ENCODE measurements at places on chromosomes 6 and 20.

DNA sequence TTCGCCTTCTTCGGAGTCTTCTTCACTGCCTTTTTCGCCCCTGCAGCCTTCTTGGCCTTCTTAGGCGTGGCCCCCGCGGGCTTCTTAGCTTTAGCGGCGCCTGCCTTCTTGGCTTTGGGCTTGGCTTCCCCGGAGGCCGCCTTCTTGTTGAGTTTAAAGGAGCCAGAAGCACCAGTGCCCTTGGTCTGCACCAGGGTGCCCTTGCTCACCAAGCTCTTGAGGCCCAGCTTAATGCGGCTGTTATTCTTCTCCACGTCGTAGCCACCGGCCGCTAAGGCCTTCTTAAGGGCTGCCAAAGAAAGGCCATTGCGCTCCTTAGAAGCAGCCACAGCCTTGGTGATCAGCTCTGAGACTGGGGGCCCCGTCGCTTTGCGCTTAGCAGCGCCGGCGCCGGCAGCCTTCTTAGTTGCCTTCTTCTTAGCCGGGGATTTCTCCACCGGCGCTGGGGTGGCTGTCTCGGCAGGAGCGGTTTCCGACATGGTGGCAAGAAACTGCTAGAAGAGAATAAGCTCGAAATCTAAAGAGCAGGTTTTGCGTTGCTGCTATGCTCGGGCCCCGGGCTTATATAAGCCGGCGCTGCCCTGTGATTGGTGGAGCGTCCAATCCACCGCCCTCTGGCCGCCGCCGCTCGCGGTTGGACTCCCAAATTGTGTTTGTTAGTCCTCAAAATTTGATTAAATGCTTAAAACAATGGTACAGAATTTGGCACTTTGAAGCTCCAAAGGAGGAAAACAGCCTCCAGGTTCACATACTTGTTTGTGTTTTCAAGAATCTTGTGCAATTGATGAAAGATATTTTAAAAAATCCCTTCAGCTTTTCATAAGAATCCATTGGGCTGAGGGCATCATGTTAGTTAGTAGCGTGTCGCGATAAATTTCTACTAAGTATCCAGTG lies 44.9 kb downstream of the OR2B2 start:
- DNase-seq, result peak; percentile 71

DNA sequence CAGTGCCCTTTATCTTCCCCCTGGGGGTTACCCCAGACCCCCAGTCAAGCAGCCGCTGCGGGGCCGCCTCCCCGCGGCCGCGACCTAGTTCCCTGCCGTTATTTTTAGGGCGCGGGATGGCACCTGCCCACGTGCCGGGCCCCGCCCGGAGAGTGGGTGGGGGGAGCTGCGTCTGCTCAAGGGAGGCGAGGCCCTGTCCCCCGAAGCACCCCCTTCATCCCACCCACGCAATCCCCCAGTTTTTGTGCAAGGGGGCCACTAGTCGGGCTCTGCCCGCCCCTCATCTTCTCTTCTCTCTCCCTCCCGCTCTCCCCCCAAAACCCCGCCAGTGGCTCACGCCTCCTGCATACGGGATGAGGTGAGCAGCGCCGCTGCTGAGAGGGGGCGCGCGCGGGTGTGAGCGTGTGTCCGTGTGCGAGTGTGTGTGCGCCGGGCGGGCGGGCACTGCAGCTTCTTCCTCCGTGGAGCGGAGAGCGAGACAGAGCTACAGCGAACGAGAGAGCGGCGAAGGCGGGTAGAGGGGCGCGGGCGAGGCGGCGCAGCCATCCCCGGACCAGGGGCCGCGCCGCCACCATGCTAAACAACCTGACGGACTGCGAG lies at the start of gene SLC12A5:
TSS of gene SLC12A5 (plus strand) at position 444 of the 600 bp plus-strand sequence. CDS start at position 574, 130 bp downstream.
- no peak for DNase-seq

GRCh38 chr20:23783447-23783846 lies 32.7 kb upstream of the CST1 start:
- DNase-seq, result no peak

GRCh38 chr20:6966721-6967120 lies 199.2 kb downstream of the BMP2 start:
- DNase-seq, result no peak

GRCh38 chr6:90079560-90080490 lies 185.6 kb downstream of the GJA10 start:
- no peak for DNase-seq

DNA sequence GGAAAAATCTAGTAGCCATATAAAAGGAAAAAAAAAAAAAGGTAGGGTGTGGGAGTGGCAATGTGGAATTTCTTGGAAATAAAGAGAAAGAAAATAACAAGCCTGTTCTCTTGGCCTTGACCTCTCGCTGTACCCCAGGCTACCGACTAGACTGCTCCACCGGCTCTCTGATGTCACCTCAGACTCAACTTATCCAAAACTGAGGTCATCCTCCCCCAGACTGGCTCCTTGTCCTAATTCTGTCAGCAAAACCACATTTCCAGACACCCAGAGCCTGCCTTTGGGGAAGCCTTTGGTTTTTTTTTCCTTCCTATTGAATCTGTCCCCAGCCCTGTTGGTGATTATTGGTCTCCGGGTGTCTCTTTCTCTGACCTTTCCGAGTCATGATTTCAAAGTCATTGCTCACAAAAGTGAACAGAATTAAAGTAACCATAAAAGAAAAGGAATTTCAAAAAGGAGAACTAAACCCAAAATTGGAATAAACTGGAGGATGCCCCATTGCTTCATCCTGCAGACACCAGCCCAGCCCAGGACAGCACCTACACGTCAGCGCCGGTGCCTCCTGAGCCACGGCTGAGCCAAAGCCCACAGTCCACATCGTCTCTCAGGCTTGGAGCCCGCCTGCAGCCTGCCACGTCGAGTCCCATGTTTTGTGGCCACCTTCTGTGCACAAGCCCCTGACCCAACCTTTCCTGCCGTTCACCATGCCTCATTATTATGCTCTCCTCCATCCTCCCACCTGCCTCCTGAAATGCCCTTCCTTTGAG lies 170.7 kb downstream of the MYLK4 start:
- DNase-seq, result peak; percentile 2

- DNase-seq, result no peak
Measured at GRCh38 chr20:31840906-31841816, 4.2 kb downstream of the FOXS1 start.

DNA sequence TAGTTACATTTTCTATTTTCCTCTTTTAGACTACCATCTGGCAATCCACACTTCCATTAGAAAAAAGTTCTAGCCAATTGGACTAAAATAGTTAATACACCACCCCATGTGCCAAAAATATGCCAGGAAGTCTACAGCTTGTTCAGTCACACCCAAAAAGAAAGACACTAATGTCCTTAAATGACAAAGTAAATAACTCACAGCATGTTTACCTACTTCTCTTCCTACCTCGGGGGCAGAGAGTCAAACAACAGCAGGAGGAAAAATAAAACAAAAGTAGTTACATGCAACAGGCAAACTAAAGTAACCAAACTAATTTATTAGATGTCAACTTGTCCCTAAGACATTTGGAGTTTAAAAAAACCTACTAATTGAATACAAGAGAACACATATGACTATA lies 57.0 kb downstream of the UBE3D start:
- DNase-seq, result no peak

Data from iPS-NIHi11 (cell line).